Pancreas (tissue), 10 donors: ENCODE measurements at places on chromosomes 5 and 9. TPM values are rescaled to one million over a fixed set of nuclear protein-coding genes. Genes with fewer than 3 reads are reported as not detected.

SUSD3 gene
- 0.37 TPM for total RNA-seq

CAMK4 gene
- 0.75 TPM for total RNA-seq

IL13 gene
- total RNA-seq, result not detected

INSL6 gene
- not detected for total RNA-seq

GRCh38 chr5:160824301-160825001 lies 27.6 kb downstream of the ATP10B start:
- no peak for DNase-seq

- DNase-seq, result no peak
These were observed 242.2 kb downstream of the SMARCA2 start for GRCh38 chr9:2257248-2257929.

DNA sequence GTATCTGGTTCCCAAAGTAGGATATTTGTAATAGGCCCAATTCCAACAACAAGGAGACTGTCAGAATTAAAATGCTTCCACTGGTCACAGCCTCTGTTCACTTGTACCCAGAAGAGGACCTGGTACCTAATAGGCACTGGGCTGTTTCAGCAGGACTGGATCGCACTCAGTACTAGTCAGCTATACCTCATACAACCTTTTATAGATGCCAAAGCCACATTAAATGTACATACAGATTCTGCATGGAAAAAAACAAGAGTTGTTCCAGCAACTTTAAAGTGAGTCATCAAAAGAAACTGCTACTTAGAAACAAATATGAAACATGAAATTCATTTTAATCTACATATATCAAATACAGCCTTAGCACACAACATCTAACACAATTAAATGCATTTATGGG lies 87.5 kb downstream of the GPR21 start:
- no peak for DNase-seq

DNA sequence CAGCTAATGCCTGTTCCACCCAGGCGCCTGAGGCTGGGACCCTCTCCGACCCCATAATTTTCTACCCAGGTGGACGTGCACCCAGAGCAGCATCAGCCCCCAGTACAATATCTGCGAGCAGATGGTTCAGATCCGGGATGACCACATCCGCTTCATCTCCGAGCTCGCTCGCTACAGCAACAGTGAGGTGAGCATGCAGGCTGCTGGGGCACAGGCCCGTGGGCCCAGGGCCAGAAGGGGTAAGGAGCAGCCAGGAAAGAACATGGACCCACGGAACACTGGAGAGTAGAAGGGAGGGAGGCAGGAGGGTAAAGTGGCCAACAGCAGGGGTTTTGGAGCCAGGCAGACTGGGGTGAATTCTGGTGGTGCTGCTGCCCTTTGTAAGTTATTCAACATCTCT lies 45.7 kb downstream of the CYFIP2 start:
- no peak for DNase-seq

DNA sequence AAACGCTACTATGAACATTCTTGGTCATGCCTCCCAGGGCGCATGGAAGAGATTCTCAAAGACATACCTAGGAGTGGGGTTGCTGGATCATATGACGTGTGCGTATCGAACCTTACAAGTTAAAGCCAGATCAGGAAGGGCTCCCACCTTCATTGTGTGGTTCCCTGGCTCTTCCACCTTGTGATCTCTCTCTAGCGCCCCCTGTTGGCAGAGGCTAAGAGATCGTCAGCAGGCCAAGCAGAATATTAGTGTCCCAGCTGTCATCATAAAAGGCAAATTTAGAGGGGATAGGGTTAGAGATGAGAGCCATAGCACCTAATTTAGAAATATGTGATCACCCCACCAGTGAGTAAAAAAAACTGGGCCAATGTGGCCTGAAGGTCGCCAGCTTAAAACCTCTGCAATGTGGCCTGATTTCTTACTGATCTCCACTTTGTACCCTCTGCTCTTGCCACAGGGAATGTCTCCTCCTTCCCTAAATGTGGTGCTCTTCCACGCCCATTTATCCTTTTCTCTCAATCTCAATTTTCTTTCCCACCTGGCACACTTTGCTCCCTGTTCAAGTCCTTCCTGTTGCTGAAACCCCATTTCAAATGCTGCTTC lies 91.7 kb upstream of the SHB start:
- DNase-seq, result peak; percentile 67

DNA sequence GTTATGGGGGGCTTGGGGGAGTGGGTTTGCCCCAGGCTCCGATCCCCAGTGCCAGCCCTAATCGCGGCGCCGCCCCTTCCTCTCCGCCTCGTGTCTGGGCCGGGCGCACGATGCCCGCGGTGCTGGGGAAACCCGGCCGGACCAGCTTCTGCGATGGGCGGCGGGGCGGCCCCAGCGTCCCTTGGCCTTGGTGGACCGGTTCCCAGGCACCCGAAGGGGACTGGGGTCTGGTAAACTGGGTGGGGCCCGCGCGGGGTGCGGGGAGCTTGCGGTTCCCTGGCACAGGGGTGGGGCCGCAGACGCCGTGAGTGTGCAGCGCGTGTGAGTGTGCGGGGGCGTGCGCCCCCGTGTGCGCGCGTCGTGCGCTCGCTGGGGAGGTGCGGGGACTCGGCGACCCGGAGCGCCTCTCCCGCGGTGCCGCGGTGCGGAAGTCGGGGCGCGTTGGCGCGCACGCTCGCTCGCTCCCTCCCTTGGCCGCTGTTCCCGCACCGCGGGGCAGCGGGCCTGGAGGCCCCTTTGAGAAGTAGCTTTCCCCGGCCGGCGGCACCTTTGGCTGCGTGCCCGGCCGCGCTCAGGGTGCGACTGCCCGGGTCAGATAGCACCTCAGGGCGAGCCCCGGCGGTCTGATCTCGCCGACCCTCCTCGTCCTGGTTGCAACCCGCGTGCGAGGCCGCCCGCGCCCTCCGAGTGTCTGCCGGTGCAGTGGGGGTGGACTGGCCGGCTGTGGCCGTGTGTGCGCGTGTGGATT lies 568 bp downstream of the MACIR start:
- DNase-seq, result peak; percentile 36

DNA sequence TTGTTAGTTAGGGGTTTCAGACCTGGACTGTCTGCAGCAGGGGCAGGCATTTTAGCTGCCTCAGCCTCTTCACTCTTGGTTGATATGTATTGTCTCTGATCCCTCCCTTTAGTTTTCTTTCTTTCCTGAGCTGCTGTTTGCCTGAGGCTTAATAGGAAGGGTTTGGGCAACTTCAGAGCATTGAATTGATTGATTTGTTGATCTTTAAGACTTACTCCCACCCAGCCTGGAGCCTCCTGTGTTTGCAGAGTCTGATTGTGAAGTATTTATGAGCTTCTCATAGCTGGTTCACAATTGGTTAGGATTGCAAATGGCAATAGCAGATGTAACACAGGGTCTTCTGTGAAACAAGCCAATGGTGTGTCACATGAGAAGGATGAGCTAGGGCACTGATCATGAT lies 671.8 kb upstream of the SEMA6A start:
- no peak for DNase-seq

GRCh38 chr9:99411068-99411467 lies 189.0 kb downstream of the SEC61B start:
- DNase-seq, result no peak

DNA sequence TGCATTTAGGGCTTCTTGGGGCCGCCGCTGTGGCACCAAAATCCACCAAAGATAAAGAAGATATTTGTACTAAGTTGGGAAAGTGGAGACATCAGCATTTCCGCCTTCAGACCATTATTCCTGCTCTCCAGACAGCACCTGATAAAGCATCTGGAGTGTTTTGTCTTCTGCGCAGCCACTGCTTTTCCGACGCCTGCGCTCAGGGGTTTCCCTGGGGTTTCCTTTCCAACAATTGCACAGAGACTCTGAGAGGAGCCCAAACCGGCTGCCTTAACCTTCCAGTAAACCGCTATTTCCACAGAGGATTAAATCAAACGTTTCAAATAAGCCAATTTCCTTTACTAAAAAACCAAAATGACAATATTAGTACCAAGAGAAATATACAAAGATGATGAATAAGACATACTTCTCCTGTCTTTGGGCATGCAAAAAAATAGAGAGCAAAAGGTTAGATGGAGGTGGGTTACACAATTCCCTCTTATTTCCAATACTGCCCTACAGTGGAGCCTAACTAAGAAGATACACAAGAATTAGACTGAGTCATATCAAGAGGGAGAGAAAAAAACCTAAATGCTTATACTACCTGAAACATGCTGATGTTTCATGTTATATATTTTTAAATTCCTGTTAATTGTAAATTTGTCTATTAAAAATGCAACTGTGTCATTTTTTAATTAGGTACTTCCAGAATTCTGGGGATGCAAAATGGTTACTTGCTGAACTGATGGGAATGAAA lies 98.4 kb downstream of the MAPKAP1 start:
- DNase-seq, result no peak

DNA sequence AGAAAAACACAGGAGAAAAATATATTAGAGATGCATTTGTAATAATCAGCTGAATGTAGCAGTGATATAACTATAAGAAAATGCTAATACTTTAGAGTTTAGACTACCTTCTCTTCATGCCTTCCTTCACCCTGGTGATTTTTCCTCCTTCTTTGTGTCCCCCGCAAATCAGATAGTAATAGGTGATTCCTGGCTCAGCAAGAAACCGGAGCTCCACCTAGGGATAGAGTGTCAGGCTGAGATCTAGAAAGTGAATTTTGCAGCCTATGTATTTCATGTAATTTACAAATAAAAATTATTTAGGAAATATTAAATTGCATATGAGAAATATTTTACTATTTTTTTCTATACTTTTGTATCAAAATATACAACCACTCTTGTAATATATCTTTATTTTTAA lies 109.8 kb upstream of the ST8SIA4 start:
- no peak for DNase-seq

- no peak for DNase-seq
These were observed 1095.2 kb upstream of the EDIL3 start for GRCh38 chr5:85479849-85480248.

GRCh38 chr5:68194386-68194785 lies 21.2 kb upstream of the PIK3R1 start:
- DNase-seq, result no peak

- no peak for DNase-seq
These were observed 28.4 kb downstream of the PAX5 start for GRCh38 chr9:37005517-37006140.

DNA sequence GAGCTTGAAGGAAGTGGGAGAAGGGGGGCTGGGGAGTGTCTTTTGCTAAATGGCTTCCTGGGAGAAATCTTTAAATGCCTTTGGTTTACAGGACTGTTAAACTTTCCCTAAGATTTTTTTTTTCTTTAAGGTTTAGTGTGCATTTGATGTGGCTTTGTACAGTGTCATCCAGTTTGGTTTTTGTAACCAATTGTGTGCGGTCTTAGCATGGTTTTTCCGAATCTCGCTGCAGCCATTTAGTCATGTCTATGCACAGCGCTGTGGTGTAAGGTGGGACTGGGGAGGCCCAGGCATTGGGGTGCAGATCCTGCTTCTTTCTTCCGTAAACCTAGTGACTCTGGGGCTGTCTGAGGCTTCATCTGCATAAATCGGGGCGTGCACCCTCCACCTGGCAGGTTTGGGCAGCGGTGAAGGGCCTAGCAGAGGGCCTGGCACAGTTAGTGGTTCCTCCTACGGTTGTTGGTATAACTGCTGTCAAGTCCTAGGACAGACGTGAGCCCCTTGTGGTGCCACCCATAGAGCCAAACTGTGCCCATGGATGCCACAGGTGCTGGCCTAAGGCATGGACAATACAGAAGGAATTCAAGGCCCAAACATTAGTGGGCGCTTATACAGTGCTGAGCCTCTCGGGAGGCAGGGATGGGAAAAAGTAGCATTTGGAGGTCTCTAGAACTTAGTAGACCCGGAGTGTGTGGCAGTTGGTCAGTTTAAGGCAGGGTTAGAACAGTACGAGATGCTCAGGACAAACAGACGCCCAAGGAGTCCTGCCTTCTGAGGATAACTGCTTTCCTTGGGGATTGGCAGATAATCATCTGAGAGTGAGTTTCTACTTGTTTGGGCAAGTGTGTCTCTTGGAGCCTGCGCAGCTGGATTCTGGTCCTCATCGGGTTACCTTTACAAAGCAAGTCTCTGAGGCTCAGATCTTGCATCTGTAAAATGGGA lies 1.5 kb downstream of the PRRC2B start:
- DNase-seq, result peak; percentile 50

DNA sequence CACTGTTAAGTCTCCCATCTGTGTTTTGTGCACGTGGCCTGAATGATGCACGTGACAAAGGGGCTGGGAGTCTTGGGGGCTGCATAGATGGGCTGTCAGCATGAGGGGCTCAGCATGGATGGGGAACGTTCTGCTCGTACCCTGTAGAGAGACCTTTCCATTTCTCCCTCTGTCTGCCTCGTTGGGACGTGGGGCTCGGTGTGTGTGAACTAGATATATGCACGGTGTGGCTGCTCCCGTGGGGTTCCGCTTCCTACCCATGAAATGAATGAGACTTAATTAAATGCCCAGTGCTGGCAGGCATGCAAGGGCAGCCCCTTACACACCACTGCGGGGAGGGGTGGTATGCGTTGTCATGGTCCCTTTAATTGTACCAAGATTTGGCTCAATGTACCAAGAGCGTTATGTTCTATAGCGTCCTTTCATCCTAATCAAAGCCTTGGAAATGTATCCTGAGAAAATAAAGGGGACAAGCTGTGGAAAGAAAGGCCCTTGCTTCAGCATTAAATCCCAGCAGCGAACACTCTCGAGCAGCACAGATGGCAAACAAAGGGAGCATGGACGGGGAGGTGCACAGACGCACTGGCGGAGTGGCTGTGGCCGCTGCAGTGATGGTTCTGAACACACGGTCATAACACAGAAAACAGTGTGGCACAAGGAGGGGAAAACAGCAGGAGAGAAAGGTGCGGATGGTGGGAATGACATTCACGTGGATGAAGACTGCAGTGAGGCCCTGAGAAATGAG lies 66.8 kb downstream of the RASGEF1C start:
- DNase-seq, result no peak

DNA sequence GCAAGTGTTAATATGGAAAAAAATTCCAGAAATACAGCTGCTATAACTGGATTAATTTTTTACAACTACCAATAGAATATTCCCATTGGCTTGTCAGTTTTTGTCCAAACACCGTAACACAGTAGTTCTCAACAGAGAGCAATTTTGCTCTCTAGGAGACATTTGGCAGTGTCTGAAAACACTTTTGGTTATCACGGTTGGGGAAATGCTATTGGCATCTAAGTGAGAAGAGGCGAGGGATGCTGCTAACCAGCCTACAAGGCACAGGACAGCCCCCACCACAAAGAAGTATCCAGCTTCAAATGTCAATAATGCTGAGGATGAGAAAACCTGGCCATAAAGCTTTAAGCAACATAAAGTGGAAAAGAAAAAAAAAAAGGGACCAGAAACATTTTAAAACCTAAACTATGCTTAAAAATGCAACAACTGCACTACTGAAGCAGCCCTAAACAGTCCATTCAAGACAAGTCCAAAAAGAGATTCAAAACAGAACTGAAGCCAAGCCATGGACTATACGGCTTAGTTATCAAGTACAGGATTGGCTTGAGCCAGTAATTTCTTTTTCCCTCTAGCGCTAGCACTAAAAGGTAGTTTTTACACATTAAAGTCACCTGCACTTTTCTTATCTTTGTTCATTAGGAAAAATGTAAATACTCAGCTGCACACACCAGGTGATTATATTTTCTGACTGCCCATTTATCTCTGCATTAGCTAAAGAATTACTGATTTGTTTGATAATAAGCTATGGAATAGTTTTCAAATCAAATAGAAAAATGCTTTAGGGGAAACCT lies 83.9 kb downstream of the NR3C1 start:
- DNase-seq, result no peak
